ENCODE measurements at places on chromosomes 16 and 17. TPM values are rescaled to one million over a fixed set of nuclear protein-coding genes. Genes with fewer than 3 reads are reported as not detected.

The KCNAB3 gene
- total RNA-seq: 2.9 TPM

The SPATA32 gene
- 0.17 TPM for total RNA-seq

The C16orf92 gene
- not detected for total RNA-seq

The USP43 gene
- total RNA-seq: 3.9 TPM

The CA5A gene
- not detected for total RNA-seq

The ADAM11 gene
- 1.9 TPM for total RNA-seq

The GALR2 gene
- 0.89 TPM for total RNA-seq

The TMEM94 gene
- 41.9 TPM for total RNA-seq

The NOG gene
- 0.94 TPM for total RNA-seq

The APOH gene
- 4.3 TPM for total RNA-seq

The CLDN9 gene
- total RNA-seq: 0.33 TPM

The MYADML2 gene
- total RNA-seq: not detected

The HOXB9 gene
- 7.1 TPM for total RNA-seq

The GLIS2 gene
- total RNA-seq: 26.6 TPM

The DHX58 gene
- total RNA-seq: 0.45 TPM

The SYNGR3 gene
- total RNA-seq: 7.6 TPM

The IL21R gene
- total RNA-seq: 0.03 TPM

The CBX2 gene
- total RNA-seq: 16.3 TPM

The MEOX1 gene
- total RNA-seq: not detected

The EFNB3 gene
- total RNA-seq: 1.4 TPM

The P3H4 gene
- 36.0 TPM for total RNA-seq

The NPIPB9 gene
- 1.7 TPM for total RNA-seq

The MEIOC gene
- total RNA-seq: 2.4 TPM

The SECTM1 gene
- 2.1 TPM for total RNA-seq

The SCGB1C2 gene
- total RNA-seq: not detected
